HCEC 1CT (cell line): ENCODE measurements at places on chromosomes 7 and 10.

DNA sequence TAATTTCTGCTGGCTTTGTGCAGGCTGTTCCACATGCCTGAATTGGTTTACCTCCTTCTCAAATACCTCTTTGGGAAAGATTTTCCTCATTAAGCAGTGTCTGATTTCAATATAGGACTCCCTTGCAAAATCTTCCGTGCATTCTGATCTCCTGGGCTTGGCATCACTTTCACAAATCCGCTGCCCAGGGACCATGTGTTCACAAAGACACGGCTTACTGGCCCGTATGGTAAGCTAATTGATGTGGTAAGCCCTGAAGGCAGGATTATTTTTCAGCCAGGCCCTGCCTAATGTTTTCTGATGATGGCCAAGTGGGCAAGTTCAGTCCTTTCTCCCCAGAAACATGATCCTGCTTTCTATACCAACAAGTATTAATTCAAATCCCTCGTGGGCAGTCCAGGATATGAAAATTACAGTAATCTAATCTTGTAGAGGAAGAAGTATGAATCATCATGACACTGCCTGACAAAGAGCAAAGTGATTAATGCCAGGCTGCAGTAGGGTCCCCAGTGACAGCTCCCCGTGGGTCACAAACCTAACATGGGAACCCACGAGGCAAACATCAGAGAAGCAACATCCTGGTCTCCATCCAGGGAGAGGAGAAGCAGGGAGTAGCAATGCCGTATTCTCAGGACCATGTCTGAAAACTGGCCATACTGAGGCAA lies 11.6 kb upstream of the SVIL start:
- peak; percentile 47 for DNase-seq

DNA sequence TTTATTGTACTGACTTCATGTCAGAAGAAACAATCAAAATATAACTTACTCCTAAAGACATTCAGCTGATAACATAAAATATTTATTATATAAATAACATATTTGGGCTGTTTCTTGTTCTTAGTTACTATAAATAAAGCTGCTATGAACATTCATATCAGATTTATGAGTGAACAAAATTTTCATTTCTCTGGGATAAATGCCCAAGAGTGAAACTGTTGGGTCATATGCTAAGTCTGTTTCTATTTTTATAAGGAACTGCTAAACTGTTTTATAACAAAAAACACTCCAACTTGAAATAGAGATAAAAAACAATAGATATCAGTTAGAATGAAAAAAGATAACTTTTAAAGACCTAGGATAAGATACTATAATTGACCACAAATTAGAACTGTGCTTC lies 26.5 kb upstream of the CC2D2B start:
- DNase-seq: no peak

DNA sequence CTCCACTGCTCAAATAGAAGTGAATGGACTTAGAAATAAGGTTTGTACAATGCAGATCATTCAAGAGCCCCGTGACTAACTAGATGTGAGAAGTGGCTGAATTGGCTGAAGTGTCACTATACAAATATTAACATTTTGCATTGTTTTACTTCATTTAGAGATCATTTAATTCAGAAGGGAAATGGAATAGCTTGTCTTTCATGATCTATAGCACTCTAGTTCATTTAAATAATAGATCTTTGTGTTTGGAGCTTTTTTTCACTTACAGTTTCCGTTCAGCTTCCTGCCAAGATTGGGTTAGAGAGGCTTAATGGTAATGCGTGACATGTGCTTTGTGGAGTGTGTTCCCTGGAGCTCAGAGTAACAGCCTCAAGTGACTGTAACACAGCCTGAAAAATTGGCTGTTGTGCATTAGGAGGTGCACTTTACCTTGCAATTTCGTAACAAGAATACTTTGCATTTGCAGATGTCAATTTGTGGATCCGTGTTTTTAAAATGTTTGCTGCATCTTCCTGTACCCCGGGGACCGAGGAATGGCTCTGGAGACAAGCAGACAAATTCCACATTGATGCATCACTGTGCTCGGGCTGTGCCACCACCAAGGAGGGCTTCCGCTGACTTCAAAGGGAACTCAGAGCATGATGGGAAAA lies 170.3 kb downstream of the NRP1 start:
- no peak for DNase-seq

DNA sequence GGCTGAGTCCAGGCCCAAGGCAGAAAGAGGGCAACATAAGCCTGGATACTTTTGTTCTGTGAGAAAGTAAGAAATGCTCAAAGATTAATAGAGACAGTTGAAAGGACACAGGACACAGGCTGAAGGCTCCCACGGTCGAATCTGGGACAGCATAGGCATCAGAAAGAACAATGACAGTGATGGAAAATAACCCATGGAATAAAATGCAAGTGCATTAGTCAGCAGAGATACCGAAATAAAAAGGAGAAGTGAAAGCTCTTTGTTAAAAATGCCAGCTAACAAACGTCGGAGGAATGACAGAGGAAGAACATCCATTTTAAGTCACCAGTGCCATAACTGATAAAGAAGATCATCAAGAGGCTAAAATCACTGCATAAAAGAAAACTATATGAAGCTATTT lies 19.6 kb upstream of the AGAP5 start:
- DNase-seq: no peak

- DNase-seq: no peak
Observed at GRCh38 chr7:6612819-6613218, 2.6 kb upstream of the ZNF853 start.

- DNase-seq: no peak
Observed at GRCh38 chr7:153943457-153943856, 108.7 kb upstream of the DPP6 start.

DNA sequence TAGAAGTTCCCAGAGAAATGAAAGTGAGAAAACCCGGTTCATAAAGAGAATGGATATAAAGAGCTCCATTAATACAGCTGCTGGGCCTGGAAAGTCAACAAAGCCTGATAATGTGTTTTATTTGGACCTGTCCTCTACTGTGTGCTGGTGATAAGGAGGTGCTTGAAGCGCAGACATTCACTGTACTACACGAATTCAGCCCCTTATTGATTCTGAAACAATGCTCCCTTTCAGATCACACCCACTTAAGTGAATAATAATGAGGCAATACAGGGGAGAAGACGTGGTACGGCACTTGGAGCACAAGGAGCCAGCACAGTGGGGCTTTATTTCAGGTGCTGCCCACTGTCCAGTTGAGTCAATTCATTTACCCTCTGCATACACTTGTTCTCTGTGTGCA lies 260.8 kb downstream of the FGFR2 start:
- DNase-seq: no peak

DNA sequence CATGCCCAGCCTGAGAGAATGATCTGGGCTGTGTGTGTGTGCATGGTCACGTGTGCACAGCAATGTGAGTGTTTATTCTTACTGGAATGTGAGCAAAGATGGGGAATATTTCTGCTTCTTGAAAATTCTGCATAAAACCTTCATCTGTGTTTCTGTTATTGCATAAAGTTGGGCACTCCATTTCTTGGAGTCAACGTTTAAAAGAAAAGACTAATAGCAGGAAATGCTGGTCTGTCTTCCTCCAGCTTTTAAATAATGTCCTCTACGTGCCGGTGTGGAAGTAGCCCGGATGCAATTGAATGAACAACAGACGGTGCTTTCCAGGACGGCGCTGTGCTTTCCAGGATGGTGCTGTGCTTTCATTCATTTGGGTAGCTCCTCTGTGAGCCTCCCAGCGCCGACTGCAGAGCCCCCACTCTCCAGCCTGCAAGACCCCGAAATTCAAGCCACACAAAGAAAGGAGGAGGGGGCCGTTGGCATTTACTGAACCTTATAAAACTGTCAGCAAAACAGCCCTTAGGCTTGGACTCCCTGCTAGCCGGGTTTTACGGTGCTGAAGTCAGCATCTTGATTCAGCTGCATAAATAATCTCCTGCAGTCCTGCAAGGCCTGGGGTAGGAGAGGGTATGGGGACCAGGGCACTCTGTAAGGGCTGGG lies 158.2 kb upstream of the PRKCQ start:
- peak; percentile 30 for DNase-seq

DNA sequence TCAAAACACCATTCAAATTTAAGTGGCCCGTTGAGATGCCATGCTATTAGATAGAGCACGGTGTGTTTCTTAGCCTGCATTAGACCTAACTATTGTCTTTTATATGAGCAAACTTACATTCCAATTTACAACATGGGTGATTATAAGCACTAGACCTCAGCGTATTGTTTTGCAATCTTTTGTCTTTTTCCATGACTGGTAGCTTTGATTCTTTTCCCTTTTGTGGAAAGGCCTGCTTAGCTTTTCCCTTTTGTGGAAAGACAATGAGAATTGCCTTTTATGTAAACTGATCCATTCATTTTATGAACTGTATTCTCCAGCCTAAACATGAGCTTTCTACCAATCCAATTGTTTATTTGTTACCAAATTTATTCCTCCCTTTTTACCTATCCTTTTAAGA lies 823.1 kb downstream of the CCSER2 start:
- DNase-seq: no peak

DNA sequence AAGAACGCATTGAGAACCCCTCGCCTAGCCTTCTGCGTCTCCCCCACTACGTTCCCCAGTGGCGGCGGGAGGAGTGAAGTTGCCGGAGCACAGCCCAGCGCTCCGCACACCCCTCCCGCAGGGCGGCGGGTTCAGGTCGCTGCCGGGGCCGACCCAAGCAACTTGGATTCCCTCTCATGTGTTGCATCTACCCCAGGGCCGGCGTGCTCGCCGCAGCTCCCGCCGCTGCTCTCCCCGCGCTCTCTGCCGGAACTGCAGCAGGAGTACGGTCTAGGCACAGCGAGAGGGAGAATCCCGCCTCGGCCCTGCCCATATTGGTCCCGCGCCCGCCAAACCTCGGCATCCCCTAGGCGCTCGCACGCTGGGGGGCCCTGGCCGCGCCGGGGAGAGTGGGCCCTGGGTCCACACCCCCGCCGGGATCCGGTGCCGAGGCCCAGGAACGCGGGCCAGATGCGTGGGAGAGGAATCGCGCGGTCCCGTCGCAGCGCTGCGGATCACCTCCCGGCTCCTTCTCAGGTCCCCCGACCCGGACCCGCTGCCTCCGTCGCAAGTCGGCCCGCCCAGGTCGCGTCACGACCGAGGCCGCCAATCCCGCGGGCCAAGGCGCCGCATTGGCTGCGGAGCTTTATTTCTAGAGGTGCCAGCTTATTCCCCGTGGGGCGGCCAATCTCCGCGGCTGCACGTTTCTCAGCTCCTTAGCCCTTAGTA lies 648 bp upstream of the TMEM243 start:
- DNase-seq: peak; percentile 64

- DNase-seq: no peak
Observed at GRCh38 chr10:23376229-23376655, 31.6 kb upstream of the C10orf67 start.

DNA sequence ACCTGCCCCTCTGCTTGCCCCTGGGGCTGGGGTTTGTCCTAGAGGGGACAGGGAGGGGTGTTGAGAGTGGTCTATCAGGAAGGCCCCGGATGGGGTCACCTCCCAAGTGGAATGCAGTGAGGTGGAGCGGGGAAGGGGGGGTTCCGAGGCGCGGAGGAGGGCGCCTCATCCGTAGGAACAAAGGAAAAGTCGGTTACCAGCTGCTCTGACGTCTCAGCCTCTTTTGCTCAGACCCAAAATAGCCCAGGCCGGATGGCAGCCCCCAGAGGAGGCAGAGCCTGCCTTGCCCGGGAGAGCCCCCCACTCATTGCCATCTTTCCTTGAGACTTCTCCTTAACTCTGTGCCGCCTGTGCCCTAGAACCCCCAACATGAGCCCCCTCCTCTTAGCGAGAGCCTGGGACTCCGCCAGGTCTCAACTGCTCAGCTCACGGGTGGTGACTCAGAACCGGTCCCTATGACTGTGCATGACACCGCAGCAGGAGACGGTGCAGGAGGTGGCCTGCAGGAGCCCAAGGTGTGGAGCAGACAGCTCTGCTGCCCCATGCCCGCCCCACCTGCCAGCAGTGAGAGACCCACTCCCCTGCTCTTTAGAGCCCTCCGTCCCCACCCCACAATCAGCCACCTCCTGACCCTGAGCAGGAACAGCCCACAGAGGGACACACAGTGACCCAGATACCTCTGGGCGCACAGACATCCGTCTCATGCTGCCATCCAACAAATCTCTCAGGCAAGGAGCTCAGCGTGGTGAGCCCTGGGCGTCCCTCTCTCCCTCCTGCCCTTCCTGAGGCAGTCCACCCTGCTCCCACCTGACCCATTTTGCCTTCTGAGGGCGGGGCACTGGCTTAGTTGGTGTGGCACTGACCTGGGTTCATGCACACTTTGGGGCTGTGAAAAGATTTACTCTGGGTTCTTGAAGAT lies 13.1 kb downstream of the STX1A start:
- DNase-seq: no peak

- no peak for DNase-seq
Observed at GRCh38 chr7:142714375-142714774, 34.9 kb upstream of the PRSS1 start.

- no peak for DNase-seq
Observed at GRCh38 chr7:2643386-2644219, 11.8 kb downstream of the TTYH3 start.

- DNase-seq: no peak
Observed at GRCh38 chr10:797179-797578, 107.7 kb upstream of the DIP2C start.

DNA sequence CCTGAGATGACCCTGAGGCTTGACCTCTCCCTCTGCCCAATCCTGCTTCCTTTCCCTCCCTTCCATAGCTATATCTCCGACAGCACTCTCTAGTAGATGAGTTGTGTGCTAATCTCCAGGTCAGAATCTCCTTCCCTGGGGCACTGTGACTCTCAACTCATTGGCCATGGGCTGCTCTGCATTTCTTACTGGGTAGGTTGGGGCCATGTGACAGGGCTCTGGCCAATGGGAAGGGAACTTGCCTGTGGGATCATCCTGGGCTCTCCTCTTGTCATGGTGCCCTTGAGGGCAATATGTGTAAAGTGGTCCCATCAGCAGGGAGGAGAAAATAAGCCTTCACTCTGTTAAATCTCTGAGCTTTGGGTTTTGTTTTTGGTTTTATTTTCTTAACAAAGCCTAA lies 80.1 kb upstream of the ANKRD1 start:
- no peak for DNase-seq

GRCh38 chr7:19117091-19117869 lies at the start of gene TWIST1:
Gene TWIST1 (minus strand): TSS chr7:19117636. CDS start chr7:19117321, 315 bp downstream.
- peak; percentile 95 for DNase-seq
